ENCODE measurements at places on chromosomes 7 and 10.

DNA sequence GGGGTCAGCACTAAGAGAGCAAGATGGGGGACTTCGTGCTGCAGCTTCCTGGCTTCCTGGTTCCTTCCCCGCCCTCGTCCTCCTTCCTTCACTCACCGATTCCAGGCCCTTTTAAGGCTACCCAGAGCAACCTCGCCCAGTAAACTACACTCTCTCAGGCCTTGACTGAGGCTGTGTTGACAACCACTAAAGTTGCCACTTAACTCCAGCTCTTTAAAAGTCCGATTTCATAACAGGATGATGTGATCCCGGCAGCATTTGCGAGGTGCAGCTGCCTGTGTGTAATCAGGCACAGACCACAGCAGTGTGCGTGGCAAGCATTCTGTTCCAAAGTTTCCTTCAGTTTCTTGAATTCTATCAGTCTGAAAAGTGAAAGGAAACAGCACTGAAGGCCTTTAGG, 110.6 kb downstream of the RAB11FIP2 start:
- no peak for DNase-seq

DNA sequence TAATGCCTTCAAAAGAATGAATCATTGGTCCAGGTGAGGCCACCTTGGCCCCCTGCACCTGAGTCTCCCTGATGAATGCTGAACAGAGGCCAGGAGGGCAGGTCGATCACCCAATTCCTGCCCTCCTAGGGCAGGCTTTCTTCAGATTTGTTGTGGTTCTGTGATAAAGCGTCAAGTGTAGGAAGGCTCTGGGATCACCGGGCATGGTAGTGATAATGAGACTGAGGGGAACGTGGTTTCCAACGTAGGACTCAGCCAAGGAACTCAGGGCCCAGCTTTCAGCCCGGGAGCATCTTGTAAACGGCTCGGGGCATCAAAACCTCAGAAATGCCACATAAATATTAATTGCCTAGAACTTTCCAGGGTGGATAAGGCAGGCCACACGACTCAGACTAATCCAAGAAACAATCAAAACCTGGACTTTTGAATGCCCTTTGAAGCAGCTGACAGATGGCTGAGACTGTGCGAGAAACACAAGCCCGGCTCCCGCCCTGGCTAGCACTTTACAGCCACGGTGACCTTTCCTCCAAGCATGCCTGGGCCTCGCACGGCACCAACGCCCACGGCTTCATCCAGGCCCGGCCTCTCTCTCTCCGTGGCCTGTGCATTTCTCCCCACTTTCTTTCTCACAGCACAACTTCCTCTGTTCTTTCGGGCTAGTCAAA, 239.3 kb upstream of the GRB10 start:
- no peak for DNase-seq

- no peak for DNase-seq
Observed at GRCh38 chr10:21195252-21195651, 298.1 kb upstream of the NEBL start.

DNA sequence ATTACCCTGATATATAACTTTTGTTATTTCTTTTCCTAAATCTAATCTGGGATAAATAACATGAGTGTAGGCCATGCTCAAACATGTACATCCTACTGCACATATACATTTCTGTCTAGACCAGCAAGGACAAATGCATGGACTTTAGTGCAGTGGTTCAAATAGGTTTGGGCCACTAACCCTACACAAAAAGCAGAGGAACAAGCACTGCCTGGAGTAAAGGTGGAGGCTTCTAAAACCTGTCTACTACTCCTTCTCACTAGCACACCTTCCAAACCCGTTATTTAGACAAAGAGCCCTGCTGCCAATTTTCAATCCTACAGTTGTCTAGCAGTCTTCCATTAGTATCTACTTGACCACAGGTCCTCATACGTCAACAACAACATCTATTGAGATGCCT, 34.8 kb downstream of the SGCE start:
- no peak for DNase-seq

DNA sequence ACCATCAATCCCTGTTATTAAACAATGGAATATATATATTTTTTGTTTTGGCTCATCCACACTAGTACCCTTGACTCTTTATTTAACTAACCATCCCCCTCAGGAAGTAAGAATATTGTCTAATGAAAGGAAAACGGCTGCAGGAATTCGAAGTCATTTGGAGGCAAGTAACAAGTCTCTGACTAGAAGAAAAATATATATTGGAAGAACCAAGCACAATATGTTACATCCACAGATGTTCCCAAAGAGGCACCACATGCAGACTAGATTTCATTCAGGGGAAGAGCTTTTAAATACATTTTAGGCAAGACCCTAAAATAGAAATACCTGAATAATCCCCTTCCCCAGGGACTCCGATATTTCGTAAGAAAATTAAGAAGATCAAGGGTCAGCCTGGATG, 104.5 kb downstream of the GRM3 start:
- DNase-seq, result no peak

GRCh38 chr7:105581066-105581811, at the start of gene EFCAB10:
EFCAB10 (minus strand) TSS chr7:105581493; CDS start chr7:105581463, 30 bp downstream.
- peak; percentile 13 for DNase-seq

DNA sequence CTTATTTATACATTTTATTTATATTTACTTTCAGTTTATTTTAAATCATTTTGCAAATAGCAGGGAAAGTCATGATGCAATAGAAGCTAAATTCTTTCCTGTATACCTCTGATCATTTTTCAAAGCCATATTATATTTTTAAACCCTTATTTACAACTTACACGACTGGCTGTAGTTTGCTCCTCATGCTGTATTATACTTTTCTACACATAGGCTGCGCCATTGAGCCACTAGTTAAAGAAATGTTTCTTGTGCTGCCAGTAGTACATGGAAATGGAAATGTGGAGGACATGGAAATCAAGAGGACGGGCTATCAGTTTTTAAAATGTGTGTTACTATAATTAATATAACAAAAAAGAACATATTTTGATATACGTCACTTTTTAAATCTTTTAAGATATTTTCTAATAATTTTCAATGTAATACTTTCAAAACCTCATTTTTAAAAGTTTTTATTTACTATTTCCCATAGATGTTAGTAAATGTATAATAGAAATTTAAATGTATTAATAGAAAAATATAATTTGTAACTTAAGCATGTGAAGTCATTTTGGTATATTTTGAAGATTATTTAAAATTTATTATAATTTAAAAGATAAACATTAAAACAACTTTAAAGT, 118.5 kb downstream of the VTI1A start:
- DNase-seq, result no peak

GRCh38 chr7:68309806-68310205, 1288.5 kb upstream of the AUTS2 start:
- no peak for DNase-seq

GRCh38 chr7:127900732-127901685, 130.2 kb downstream of the LRRC4 start:
- DNase-seq, result peak; percentile 47

DNA sequence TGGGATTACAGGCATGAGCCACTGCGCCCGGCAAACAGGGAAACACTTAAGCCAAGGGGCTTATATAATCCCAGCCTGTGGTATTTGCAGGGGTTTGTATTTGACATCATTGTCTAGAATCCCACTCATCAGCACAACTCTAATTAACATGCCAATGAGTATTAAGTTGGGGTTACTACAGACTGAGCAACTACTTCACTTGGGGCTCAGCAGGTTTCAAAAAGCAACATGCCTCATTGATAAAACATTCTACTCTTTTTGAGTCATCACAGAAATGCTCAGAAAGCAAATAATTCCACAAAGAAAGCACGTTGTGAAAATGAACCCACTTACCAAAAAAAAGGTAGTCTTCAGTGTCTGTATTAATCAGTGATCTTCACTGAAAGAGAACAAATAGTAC, 236.9 kb upstream of the CELF2 start:
- no peak for DNase-seq

DNA sequence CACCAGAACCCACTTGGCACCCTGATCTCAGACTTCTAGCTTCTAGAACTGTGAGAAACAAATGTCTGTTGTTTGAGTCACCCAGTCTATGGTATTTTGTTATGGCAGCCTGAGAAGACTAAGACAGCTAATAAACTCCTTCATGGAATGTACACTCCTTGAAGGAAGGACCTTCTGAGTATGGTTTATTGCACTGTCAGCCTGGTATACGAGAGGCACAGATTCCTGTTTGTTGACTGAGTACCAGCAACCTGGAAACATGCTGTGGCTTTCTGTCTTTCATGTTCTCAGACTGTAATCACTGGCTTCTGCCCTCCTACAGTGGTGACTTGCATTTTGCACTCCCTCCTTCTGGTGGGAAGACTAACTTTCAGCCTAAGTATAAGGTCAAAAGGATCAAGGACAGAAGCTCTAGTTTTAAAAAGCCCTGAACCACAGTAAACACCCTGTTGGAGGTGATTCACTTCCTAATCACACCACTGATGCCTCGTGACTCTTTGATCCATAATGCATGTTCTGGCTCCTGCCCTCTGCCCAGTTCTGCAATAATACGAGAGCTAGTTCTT, 319.0 kb upstream of the NPSR1 start:
- DNase-seq, result no peak

DNA sequence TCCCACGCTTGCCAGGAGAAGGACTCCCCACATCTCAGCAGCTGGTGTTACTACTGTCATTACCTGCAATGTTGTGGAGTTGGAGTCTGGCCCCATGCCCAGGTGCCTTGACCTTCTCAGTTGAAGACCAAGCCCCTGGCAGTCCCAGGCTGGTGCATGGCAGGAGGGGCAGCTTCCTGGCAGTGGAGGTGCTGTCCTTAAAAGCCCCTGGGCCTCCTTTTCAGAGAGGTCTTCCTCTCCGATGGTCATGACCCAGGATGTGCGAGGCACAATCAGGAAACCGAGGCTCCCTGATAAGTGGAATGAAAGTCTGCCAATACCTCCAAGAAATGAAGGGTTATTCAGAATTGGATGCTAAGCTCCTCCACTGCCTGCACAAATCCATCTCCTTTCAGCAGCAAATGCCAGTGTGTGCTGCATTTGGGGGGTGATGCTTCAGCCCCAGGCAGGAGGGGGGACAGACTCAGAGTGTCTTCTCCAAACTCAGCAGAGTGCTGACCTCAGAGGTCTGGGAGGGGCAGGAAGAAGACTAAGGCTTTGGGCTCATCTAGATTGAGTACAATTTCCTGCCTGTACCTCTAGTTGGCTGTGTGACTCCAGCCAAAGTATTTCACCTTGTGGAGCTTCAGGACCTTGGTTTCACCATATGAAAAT, 97.0 kb upstream of the DDC start:
- DNase-seq, result no peak

DNA sequence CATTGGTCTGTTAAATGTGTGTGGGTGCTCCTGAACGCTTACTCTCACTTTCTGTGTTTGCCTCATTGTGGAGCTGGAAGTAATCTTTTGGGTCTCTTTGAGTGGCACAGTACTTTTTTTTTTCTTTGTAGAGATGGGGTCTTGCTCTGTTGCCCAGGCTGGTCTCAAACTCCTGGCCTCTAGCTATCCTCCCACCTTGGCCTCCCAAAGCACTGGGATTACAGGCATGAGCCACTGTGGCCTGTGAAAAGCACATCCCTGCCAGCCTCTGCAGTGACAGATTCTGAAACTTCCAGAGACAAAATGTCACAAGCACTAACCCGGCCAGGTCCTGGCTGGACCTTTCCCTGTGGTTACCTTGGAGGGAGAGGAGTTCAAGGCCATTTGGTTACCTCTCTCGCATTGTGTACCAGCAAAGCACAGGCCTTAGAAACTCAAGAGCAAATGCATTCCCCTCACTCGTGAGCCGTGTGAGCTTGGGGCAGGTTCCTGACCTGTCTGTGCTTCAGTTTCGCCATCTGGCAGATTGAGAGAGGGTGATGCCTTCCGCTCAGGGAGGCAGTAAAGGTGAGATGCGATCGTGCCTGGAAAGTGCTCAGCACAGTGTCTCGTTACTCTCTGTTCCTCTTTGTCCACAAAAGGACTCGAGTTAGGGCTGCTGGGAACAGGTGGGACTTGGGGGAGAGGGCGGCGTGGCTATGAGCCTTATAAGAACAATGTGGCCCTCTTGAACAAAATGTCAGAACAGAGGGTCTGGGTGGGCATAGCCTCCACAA, 72.6 kb upstream of the SEPHS1 start:
- no peak for DNase-seq

GRCh38 chr7:41630741-41631140, 72.1 kb downstream of the INHBA start:
- no peak for DNase-seq

DNA sequence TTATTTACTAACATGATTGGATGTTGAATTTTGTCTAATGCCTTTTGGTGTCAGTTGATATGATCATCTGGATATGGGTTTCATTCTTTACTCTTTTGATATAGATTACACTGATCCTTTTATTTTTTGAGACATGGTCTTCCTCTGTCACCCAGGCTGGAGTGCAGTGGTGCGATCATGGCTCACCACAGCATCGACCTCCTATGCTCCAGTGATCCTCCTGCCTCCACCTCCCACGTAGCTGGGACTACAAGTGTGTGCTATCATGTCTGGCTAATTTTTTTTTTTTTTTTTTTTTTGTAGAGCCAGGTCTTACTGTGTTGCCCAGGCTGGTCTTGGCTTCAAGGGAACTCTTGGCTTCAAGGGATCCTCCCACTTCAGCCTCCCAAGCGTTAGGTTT, 27.1 kb downstream of the BMS1 start:
- DNase-seq, result no peak

DNA sequence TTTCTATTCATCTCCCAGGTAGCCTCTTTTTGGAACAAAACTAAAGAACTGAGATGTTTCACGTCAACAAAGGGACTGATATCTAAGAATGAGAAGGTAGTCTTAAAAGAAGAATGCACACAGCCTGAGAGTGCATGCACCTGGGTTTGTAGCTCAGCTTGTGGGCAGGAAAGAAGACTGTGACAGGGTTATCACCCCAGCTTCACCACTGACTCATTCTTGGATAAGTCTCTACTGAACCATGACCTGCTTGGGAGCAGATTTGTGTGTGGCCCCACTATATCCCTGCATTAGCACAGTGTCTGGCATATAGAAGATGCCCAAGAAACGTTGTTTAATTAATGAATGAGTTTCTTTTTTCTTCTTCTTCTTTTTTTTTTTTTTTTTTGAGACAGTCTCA, 187.5 kb downstream of the GPAM start:
- DNase-seq, result peak; percentile 39

DNA sequence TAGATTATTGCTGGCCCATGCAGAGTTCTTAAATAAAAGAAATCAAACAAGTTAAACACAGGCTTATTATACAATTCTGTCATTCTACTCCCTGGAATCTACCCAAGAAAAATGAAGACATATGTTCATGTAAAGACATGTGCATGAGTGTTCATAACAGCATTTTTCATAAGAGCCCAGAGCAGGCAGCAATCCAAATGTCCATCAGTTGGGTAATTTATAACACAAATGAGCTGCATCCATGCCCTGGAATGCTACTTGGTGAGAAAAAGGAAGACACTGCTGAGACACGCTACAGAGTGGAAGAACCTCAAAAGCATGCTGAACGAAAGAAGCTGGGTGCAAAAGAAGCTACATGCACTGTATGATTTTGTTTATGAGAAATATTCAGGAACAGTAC, 342.6 kb downstream of the TCERG1L start:
- no peak for DNase-seq

- DNase-seq, result no peak
Observed at GRCh38 chr10:77711683-77712049, 74.1 kb upstream of the KCNMA1 start.

GRCh38 chr10:88081457-88082054, 218.1 kb downstream of the PTEN start:
- DNase-seq, result no peak

Measured in GM12864 (cell line).